ENCODE measurements at places on chromosomes 2 and 18. TPM values are rescaled to one million over a fixed set of nuclear protein-coding genes. Genes with fewer than 3 reads are reported as not detected.

Gene PTH2R
- 0.11 TPM for total RNA-seq

Gene ASB18
- total RNA-seq, result not detected

DNA sequence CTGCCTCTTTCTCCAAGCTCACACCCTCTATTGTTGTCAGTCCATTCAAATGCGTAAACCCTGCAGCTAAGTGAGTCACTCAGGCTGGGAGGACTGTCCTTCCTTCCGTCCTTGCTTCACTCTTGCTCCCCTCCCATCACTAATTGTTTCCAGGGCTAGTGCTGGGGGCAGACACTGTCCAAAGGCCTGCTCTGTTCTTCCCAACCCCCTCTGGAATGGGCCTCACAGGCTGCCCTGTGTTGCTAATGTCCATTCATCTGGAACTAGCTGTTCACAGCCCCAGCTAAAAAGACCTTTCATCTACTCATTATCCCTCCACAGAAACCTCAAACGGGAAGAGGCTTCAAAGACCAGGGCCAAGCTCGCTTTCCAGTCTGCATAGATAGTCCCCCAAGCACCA is 31.9 kb upstream of the NRP2 start:
- H3K27ac ChIP-seq, result no peak overlapping the region
- peak; percentile 44 for DNase-seq
- peaks cover 9% of the 10 kb centered on the region for H3K4me1 ChIP-seq
- H3K4me3 ChIP-seq, result no peak overlapping the region
- H3K27me3 ChIP-seq, result no peaks in the 10 kb centered on the region
- no peaks in the 10 kb centered on the region for H3K36me3 ChIP-seq

- no peaks in the 10 kb centered on the region for H3K36me3 ChIP-seq
- H3K27me3 ChIP-seq, result no peaks in the 10 kb centered on the region
- peaks cover 6% of the 10 kb centered on the region for H3K4me1 ChIP-seq
- no peak overlapping the region for H3K4me3 ChIP-seq
These were observed 40.0 kb downstream of the DNMT3A start for GRCh38 chr2:25301453-25302352.

- no peak overlapping the region for H3K27ac ChIP-seq
- DNase-seq, result no peak
- H3K4me1 ChIP-seq, result no peaks in the 10 kb centered on the region
- H3K4me3 ChIP-seq, result no peak overlapping the region
- no peaks in the 10 kb centered on the region for H3K36me3 ChIP-seq
These were observed 275.0 kb downstream of the MREG start for GRCh38 chr2:215738351-215738750.

All from H1 (cell line).